Stimulated activated CD8-positive, alpha-beta memory T cell treated with anti-CD3 and anti-CD28 coated beads, Interleukin-7, amount 100 ng/mL, for 48 hours (primary cell): ENCODE measurements at places on chromosomes 7 and 10.

- DNase-seq, result no peak
Observed at GRCh38 chr7:132280335-132280734, 295.9 kb downstream of the PLXNA4 start.

DNA sequence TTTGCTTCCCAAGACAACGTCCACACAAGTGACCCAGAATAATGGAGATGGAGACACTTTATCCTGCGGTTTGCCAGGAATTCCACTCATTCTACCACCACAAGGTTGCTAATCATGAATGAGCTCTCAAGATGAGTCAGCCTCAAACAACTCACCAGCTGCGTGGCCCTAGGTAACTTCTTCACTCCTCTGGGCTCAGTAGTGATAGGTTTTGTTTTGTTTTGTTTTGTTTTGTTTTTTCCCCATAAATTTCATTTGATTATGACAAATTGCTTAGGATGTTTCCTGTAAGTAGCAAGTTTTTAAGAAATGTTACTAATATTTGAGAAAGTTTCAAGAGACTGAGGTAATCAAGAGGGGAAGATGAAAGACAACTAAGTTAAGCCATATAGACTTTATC is 286.8 kb downstream of the PARD3 start:
- no peak for DNase-seq

DNA sequence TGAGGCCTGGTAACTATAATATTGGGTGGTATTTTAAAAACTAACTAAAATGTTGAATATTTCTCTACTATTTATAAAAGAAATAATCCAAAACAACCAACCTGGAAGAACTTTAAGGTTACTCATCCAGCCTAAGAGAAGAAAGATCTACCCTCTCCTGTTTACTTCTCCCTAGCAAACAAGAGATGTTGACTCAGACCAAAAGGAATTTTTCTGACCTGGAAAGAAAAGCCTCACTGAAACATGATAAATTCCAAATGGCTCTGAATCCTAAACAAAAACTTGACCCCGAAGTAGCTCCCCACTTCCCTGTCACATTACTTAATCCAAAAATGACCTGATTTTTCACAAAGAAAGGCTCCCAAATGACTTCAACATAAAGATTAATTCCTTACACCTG is 101.2 kb downstream of the PARD3 start:
- DNase-seq, result no peak

DNA sequence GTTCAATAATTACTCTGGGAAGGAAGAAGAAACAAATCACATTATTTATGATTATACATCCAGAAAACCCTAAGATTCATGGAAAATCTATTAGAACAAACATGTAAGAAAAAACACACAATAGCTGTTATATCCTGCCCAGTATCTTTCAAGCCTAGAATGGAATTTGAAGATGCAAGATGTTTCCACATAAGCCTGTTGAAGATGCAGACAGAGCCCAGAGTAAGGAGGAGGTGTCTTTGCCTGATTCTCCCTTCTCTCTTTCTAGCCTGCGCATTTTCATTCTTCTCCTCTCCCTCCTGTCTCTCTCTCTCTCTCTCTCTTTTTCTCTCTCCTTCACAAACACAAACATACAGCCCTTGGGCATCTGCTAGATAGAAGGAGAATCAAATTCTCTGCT is 170.1 kb upstream of the INHBA start:
- no peak for DNase-seq

- DNase-seq, result no peak
Observed at GRCh38 chr7:1538544-1539180, 8.2 kb downstream of the MAFK start.

DNA sequence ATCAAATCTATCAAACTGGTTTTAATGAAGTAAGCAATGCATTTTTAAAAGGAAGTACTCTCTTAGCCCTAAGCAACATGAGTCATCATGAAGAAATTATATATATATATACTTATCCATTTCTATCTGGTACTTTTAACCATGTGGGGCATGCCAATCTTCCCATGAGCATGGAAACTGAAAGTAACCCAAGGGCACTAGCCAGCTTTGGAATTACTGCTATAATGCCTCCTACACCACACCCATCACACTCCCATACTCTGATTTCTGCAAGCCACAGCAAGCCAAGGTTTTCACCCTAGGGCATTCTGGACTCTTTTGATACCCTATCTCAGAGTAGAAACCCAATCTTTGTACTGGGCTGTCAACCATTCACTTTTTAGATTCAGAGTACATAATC is 204.6 kb downstream of the IMMP2L start:
- DNase-seq, result no peak

- no peak for DNase-seq
Observed at GRCh38 chr7:82413237-82413636, 30.3 kb downstream of the CACNA2D1 start.

GRCh38 chr10:114408968-114409444 is 4.7 kb upstream of the AFAP1L2 start:
- no peak for DNase-seq

DNA sequence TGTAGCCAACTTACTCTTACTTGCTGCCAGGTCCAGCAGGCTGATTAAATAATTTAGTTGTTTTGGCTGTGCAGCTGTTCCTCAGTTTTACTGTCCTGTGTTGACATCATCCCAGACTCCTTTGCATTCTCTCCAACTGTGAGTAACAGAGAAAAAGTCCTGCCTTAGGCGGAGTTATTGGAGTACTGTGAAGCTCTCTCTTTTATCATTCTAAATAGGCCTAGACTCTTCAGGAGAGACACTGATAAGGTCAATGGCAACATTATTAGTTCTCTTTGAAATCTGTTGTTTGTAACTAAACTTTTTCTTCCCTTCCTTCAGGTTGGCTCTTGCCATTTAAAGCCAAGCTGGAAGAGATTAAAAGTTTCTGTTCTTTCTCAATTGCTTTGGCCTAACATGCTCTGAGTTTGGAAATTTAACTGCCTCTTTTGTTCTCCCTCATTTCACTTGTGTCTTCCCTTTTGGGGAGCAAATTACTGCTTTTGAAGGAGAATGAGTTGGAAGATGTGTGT is 215.7 kb upstream of the CSTF2T start:
- no peak for DNase-seq

- DNase-seq, result no peak
Observed at GRCh38 chr7:27992097-27992496, 188.5 kb downstream of the JAZF1 start.

DNA sequence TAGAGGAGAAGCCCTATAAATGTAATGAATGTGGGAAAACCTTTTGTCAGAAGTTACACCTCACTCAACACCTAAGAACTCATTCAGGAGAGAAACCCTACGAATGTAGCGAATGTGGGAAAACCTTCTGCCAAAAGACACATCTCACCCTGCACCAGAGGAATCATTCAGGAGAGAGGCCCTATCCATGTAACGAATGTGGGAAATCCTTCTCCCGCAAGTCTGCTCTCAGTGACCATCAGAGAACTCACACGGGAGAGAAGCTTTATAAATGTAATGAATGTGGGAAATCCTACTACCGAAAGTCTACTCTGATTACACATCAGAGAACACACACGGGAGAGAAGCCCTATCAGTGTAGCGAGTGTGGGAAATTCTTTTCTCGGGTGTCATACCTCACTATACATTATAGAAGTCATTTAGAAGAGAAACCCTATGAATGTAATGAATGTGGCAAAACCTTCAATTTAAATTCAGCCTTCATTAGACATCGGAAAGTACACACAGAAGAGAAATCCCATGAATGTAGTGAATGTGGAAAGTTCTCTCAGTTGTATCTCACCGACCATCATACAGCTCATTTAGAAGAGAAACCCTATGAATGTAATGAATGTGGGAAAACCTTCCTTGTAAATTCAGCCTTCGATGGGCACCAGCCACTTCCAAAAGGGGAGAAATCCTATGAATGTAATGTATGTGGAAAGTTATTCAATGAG is 18.9 kb downstream of the RBAK start:
- no peak for DNase-seq

DNA sequence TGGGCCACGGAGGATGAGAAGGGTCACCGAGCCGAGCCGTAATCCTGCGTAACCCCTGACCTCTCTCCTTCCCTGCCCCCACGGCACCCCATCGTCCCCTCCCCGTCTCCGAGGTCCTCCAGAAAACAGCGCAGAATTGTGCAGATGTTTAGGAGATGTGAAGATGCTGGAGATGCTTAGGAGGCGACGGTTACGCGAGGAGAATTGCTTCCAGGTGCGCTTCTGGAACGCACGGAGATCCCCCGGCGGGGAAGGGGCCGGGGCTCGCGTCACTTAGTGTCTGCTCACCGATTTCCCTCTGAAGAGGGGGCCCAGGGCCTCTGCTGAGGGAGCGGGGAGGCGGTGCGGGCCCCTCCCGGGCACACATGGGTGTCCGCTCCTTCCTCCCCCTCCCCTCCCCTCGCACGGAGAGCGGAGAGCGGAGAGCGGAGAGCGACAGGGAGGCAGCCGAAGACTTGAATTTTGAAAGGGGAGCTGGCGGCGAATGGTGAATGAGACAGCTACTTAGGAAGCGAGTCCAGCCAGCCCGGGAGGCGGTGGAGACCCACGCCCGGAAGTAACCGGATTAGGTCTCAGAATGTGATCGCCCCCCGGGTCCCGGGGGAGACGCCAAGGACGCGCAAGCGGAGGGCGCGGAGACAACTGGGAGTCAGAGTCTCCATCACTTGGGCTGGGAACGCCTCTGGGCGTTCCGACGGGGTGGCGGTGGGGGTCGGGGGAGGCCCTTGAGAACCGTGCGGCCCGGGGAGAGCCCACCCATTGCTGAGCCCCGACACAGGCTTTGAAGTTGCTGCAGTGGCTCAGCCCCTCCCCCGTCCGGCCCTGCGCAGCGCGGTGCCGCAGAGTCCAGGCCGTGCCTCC is 8.7 kb upstream of the EN2 start:
- DNase-seq, result no peak

GRCh38 chr7:134051020-134051419 is 76.1 kb upstream of the LRGUK start:
- DNase-seq, result no peak

DNA sequence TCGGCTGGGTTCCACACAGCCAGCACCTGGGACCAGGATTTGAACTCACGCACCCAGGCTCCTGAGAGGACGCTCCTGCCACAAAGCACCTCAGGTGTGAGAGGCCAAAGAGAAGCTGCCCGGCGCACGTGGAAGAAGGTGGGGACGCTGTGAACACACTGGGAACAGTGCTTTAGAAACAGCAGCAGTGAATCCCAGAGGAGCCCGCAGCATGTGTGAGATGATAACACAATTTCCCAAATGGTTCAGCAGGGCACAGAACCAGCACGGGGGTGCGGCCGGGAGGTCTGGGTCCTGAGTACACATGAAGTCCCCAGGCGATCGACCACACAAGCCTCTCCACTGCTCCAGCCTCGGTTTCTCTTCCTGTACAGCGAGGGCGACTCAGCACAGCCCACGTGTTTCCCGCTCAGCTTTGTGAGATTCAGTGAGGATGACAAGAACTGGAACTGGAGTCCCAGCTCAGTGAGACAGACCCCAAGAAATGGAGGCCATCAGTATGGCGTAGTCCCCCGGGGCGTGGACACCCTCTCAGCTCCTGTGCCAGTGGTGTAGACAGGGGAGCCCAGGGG is 188.3 kb downstream of the MAD1L1 start:
- DNase-seq, result no peak

DNA sequence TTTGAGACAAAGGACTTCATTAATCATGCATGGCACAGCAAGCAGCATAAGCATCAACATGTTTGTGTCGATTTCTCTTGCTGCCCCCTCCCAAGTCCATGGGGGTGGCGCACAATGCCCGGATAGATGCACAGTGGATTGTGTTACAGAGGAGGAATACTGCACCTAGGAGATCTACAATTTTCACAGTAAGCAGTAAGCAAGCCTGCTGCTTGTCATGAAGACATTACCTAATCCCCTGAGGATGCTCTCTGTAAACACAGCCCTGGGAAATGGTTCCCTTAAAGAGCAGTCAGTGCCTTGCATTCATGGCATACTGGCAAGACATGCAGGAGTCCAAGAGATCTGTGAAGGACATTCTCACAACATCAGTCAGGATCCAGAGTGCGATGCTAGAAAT is 137.7 kb downstream of the ETV1 start:
- DNase-seq, result no peak

GRCh38 chr10:12634621-12634931 is 285.2 kb downstream of the CAMK1D start:
- no peak for DNase-seq

DNA sequence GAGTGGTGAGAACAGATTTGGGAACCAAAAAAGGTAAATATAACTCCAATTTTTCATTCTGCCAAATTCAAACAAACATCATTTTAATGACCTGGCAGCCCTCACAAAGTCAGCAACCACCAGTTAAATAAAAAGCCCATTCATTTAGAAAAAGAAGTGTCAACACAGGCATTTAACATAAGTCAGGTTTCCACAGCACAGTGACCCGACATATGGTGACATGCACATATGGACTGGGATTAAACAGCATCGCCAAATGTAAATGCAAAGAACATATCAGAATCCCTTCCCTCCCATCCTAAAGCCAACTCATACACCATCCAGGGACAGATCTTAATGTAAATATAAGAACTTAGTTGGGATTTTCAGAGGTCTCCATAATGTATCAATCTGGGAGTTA is 293.2 kb downstream of the FGFR2 start:
- no peak for DNase-seq

DNA sequence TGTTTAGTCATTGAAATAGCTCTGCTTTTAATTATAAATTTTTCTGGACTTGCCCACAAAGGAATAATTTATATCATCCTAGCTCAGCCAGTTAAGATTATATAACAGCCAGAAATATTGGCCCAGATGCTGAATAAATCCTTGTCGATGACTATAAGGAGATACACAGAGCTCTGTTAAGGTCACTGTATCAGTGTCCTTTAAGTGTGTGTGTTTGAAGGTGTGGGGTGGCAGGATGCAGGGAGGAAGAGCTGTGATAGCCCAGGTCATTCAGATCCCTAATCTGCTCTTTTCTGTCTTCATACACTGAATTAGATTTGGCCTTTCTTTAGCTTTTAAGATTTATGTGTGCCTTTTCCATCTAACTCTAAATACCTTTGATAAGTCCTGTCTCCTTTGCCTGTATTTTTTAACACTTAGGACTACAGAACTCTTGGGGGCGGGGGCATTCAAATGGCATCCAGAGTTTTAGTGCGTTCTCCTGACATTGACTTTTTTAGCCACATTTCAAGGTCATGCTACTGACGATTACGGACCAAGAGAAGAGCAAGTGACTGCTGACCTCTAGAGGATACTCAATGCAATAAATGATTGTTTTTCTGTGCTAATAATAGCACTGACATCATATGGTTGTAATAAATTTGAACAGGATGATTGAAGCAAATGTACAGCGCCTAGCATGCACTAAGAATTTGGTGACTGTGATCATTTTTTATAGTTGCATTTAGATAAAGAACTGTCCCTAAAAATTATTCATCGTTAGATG is 172.3 kb downstream of the CACNB2 start:
- DNase-seq, result no peak

DNA sequence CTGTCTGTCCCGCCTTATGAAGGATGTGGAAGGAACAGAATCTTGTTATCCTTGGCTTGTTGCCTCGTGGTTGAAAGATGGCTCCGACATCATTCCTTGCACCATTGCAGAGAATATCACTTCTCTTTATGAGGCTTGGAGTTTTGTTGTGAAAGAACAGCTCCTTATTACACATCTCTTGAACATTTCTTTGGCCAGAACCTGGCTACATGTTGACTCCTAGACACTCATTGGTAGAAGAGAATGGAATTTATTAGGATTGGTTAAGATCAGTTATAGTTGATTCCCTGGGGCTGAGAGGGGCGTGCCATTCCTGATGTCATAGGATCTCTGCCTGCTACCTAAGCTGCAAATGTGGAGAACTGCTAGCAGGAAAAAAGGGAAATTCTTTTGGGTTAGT is 180.5 kb upstream of the CTBP2 start:
- DNase-seq, result no peak
